Activated T-helper 17 cell treated with anti-CD3 and anti-CD28 coated beads, Interleukin-2, amount 50 U/mL, for 72 hours (primary cell): ENCODE measurements at places on chromosomes 13 and 19.
A peak's percentile ranks its signal among the peaks of the same experiment; 100 is the strongest.

GRCh38 chr19:13163609-13164342 lies 13.6 kb downstream of the IER2 start:
- ATAC-seq = peak; percentile 8

- ATAC-seq = peak; percentile 83
Measured at GRCh38 chr13:74550039-74550438, 415.8 kb upstream of the KLF12 start.

GRCh38 chr19:35879770-35880317 lies 11.5 kb downstream of the APLP1 start:
- ATAC-seq = peak; percentile 86

DNA sequence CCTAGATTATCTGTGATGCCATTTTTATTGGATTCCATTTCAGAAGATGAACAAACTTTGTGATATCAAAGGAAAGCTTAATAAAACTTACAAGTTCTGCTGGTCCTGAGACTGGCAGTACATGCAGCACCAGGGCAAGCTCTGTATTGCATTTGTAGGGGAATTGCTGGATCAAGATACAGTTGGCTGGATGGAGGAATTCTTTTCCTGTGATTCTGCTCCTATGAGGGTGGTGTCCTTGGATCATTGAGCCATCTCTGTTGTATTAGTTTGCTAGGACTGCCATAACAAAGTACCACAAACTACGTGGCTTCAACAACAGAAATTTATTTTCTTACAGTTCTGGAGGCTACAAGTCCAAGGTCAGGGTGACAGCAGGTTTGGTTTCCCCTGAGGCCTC lies 33.9 kb upstream of the CSNK1A1L start:
- ATAC-seq = no peak

DNA sequence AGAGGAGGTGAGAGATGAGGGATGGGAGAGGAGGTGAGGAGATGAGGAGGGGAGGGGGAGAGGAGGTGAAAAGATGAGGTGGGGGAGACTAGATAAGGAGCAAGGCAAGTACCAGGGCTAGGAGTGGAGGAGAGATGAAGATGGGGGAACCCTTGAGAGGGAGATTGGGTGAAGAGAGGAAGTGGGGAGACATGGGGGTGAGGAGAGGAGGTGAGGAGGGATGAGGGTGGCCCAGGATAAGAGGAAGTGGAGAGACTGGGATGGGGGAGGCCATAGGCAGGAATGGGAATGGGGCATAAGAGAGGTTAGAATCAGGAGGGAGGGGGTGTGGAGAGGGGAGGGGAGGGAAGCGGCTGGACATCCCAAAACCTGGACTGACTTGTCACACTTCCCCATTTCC lies 16.7 kb upstream of the EMC10 start:
- no peak for ATAC-seq

- no peak for ATAC-seq
Measured at GRCh38 chr13:112483299-112483698, 104.7 kb downstream of the TUBGCP3 start.

- ATAC-seq = no peak
Measured at GRCh38 chr13:70905035-70905434, 796.8 kb upstream of the KLHL1 start.

DNA sequence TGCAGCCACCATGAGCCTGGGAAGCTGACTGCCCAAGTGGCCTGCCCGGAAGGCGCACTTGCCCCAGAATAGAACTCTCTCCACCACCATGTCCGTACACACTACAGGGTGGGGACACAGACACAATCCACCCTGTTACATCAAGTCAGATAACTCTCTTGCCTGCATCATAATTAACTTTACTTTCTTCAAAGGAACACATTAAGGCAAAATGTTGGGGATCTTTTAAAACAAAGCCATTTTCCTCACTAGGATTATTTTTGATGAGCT lies 23.3 kb upstream of the VSTM2B start:
- no peak for ATAC-seq

- peak; percentile 29 for ATAC-seq
Measured at GRCh38 chr19:7815325-7815724, 14.7 kb upstream of the EVI5L start.

DNA sequence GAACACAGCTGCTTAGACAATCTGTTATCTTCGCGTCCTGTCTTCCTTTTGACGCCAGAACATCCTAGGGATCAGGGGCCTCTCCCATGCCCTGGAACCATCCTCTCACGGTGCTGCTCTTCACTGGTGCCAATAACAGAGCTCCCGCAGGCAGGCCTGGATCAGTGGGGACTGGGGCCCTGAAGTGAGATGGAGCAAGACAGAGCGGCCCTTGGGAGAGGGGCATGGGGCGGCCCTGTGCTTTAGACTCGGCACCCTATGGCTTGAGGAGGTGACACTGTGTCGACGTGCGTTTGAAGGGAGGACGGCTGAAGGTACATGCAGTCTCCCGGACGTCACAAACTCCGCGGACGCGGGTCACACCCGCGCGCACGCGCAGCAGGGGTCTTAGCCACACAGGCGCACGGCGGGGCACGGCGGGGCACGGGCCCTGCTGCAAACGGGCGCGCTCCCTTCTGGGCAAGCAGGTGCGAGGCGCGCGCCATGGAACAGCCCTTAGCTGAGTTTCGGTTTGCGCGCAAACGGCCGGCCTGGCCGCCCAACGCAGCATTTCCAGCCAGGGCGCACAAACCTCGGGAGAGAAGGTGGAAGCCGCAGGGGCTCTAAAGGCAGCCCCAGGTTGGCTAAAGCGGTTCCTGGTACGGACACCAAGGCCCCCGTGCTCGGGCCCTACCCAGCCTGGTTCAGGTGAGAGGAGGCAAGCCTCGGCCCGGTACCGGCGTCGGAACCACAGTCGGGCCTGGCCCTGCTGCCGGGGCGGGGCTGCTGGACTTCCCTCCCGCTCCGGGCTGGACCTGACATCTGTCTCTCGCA lies 16.5 kb upstream of the RNF17 start:
- ATAC-seq = no peak

DNA sequence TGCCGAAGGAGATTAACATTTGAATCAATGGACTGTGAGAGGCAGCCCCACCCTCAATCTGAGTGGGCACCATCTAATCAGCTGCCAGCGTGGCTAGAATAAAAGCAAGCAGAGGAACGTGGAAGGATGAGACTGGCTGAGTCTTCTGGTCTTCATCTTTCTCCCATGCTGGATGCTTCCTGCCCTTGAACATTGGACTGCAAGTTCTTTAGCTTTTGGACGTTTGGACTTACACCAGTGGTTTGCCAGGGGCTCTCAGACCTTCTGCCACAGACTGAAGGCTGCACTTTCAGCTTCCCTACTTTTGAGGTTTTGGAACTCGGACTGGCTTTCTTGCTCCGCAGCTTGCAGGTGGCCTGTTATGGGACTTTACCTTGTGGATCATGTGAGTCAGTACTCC lies 14.7 kb downstream of the NHLRC3 start:
- no peak for ATAC-seq

GRCh38 chr13:59601993-59602392 lies 561.7 kb downstream of the DIAPH3 start:
- peak; percentile 19 for ATAC-seq

- ATAC-seq = no peak
Measured at GRCh38 chr19:34574704-34575103, 93.1 kb downstream of the WTIP start.

DNA sequence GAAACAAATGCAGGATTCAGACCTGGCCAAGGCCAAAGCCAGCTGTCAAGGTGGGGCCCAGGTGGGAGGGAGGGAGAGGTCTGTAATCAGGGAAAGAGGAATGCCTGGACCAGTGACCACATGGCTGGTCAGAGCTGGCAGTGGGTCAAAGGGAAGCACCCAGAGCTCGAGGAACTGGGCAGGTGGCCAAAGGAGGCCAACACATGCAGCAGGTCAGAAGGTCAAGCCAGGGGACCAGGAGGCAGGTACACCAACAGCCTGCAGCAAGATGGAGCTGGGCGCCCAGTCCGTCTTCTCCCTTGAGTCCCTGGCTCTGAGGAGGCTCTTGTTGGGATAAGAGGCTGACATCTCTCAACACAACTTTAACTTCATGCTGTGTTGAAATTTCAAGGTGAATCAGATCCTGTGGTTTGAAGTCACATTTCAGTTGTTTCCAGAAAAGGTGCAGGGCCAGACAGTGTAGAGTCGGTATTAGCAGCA lies 17.1 kb downstream of the GPATCH1 start:
- ATAC-seq = no peak

- ATAC-seq = no peak
Measured at GRCh38 chr13:27383104-27383921, 41.1 kb upstream of the GTF3A start.

- no peak for ATAC-seq
Measured at GRCh38 chr13:105725887-105726286, 809.6 kb downstream of the EFNB2 start.

GRCh38 chr13:27827646-27828045 lies 35.4 kb downstream of the GSX1 start:
- ATAC-seq = no peak

DNA sequence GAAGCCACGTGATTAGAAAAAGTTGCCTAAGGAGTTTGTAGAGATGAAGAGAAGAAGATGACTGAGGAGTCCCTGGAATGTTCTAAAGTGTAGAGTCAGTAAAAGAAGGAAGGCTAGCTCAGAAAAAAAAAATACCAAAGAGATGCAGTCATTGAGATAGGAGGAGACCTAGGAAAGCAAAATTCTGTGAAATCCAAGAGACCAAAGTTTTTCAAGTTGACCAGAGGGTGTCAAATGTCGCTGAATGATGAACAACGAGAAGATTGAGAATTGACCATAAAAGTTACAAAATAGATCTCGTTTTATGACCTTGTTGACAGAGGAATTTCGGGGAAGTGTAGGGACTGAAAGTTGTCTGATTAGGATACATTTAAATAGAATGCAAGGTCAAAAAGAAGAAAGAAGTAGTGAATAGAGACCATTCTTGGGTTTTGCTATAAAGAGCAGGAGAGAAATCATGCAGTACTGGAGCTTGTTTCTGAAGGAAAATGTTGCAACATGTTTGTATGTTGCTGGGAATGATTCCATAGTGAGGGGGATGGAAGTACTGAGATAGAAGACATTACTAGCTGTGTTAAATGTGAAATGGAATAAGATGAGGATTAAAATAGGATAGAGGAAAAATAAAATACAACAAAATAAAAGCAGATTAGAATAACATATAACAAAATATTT lies 30.2 kb upstream of the HTR2A start:
- ATAC-seq = no peak

- ATAC-seq = no peak
Measured at GRCh38 chr13:43246382-43246781, 223.0 kb downstream of the DNAJC15 start.

GRCh38 chr13:110989331-110989730 lies 74.5 kb upstream of the ANKRD10 start:
- no peak for ATAC-seq

DNA sequence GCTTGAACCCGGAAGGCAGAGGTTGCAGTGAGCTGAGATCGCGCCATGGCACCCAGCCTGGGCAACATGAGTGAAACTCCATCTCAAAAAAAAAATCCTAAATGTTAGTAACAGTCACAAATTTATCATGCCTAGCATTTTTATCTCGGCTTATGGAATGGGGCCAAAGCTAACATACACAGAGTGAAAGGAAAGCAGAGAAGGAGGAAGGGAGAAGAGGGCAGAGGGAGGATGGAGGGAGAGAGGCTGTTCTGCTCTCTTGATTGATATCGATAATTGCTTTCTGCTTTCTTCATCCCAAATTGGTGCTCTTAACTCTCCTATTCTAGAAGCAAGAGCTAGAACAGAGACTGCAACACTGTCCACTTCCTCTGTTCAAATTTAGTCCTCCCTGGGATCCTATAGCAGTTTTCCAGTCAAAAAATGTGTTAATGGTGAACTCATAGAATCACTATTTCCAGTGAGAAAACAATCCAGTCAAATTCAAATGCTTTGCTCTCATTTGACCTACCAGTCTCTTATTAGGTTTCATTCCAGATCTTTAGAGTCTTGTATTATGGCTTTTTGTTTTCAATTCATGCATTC lies 15.8 kb upstream of the TUBGCP3 start:
- ATAC-seq = no peak

DNA sequence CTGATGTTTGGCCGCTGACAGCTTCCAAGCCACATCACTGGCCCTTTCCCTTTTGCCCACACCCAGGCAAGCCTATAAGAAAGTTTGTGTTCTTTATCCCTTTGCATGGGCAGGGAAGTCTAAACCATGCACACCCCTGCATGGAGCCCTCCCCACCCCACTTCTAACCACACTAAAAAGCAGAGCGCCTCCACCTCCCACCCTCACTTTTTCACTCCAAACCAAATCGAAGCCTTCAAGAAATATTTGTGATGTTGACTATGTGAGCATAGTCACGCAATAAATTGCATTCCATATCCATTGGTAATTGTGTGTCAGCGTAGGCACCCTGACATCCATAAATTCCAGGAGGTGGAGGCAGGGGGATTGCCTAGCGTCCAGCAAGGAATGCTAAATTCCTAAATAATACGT lies 104.4 kb upstream of the LSM14A start:
- no peak for ATAC-seq
